ENCODE measurements at places on chromosomes 3 and 15. TPM values are rescaled to one million over a fixed set of nuclear protein-coding genes. Genes with fewer than 3 reads are reported as not detected.

The CSPG4 gene
- polyA plus RNA-seq = 8.4 TPM

- no peak for DNase-seq
Observed at GRCh38 chr3:143676021-143676420, 172.2 kb downstream of the SLC9A9 start.

The ALDH1A3 gene
- polyA plus RNA-seq = 4.2 TPM

DNA sequence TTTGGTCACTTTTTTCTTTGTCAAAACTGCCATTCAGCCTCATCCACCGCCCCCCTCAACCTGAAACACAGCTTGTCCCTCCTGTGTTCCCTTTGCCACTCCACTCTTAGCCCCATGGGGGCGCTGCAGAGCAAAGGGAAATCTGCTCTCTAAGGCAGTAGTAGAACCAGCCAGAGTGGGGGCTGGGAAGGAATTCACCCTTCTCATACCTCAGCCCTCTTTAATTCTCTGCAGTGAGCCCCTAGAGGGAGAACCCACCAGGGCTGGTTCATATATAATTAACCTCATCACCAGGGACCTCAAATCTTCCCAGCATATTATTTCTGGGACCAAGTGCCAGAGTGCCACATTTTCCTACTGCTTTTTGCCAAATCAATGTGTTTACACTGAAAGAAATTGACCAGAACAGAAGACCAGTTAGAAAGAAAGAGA lies 2.8 kb upstream of the BCL6 start:
- DNase-seq = no peak

DNA sequence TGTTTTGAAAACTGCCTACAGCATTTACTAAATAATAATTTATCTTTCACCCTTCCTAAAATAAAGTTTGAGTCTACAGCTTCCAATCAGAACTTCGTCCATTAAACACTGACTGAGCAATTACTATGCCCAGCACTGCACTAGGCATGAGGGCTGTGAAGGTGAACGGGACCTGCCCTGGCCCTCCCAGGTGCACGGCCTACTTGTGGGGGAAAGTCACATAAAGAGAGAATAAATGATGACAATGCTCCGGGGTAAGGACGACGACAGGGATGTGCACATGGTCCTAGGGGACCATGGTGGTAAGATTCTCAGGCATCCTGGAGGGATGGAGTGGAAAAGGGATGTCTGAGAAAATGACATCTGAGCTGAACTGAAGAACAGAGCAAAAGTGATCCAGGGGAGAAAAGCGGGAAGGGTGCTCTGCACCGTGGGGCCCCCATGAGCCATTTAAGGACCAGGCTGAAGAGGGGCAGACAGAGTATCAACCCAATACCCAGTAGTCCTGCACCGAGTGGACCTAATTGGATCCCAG lies 11.5 kb downstream of the PLA2G4F start:
- no peak for DNase-seq

DNA sequence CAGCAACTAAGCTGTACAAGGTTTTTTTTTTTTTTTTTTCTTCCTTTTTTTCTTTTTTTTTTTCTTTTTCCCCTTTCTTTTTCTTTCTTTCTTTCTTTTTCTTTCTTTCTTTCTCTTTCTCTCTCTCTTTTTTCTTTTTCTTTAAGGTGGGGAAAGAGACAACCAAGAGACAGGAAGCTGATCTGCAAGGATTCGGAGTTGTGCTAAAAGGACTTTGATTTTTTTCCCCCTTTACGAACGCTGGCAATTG lies 148 bp downstream of the RBMS3 start:
- DNase-seq = no peak

DNA sequence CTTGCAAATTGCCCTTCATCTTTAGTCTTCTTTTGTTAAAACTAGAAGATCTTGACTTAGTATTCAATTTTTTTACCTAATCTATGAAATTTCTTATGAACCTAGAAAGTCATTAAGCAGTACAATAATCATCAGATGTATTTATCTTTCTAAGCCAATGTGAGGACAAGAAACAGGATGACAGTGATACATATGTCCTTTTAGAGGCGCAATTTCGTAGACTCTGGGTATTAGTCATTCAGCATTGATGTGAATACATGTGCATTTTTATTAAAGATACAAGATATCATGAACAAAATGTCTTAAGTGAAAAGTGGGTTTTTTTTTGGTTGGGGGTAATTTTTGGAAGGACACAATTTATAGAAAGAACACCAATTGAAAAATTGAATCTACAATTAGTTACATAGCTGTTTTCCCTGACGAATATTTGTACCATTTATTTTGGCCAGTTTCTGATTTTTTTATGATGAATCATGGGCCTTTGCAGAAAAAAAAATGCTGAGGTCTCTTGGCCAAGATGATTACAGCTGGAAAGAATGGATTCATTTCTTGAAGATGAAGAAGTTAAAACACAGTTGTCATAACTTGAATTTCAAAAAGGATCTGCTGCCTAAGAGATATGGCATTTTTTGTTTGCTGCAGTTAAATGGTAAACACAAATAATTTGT lies 48.9 kb upstream of the AGTR1 start:
- no peak for DNase-seq

GRCh38 chr15:26166429-26166828 lies 303.3 kb upstream of the ATP10A start:
- no peak for DNase-seq

- no peak for DNase-seq
Observed at GRCh38 chr15:31461911-31462480, 135.4 kb downstream of the KLF13 start.

Data from right renal pelvis (tissue), 4 donors.